ENCODE measurements at places on chromosomes 5 and 9.

DNA sequence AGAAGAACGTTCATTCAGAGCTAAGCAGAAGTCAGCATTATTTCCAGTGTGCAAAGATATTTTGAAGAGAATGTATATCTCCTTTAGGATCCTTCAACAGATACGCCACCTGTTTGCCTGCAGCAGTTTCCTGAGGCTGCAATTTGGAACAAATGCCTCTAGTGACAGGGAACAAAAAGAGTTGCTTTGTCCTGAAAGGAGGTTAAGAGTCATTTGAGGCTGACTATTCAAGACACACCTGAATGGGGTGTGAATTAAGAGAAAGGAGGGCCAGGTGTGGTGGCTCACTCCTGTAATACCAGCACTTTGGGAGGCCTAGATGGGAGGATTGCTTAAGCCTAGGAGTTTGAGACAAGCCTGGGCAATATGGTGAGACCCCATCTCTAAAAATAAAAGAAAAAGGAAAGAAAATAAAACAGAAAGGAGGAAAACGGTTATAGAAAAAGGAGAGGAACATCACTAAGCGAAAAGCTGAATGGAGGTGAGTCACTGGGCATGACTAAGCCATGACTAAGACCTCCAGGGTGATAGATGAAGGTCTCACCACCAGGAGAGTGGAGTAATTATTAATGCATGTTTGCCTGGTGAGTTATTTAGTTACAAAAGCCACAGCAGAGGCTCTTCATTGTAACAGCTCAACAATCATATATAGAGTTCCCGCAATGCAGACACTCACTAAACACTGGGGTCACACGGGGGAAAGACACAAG lies 255.2 kb upstream of the TNC start:
- DNase-seq = no peak

GRCh38 chr9:106961623-106962022 lies 98.7 kb downstream of the ZNF462 start:
- DNase-seq = no peak

DNA sequence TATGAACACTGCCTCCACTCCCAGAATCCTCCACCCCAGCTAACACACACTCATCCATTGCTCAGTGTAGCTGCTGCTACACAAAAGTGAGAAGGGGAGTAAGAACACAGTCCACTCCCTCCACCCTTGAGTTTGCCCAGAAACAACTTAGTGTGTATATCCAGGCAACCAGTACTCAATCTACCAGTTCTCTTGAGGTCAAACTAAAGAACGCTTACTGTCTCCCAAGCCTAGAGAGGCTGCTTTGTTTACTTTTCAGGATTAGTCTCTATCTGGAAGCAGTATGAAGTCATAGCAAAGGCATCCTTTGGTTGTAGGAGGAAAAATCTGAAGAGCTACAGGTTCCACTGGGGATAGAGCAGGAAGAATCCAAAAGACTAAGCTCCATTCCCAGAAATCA lies 296.3 kb downstream of the KCNN2 start:
- DNase-seq = no peak

- no peak for DNase-seq
These were observed 46.1 kb upstream of the EGFLAM start for GRCh38 chr5:38212307-38212706.

- DNase-seq = no peak
These were observed 151.9 kb downstream of the NTRK2 start for GRCh38 chr9:84821431-84821830.

- DNase-seq = no peak
These were observed 30.4 kb downstream of the PWWP2A start for GRCh38 chr5:160088805-160089204.

DNA sequence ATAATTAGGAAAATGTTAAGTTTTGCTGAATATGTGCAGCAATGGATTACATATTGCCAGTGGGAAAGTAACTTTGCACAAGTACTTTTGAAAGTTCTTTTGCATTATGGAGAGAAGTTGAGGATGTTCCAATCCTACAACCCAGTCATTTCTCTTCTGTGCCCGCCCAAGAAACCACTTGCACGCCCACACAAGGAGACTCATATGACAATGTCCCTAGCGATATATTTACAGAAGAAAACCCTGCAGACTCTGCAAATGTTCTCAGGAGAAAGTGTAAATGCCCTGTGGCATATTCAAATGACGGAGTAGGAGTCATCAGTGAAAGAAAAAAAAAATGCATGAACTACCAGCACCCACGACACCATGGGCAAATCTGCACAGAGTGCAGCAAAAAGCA lies 356.5 kb downstream of the CTNND2 start:
- no peak for DNase-seq

GRCh38 chr5:102715082-102715807 lies 39.9 kb upstream of the PAM start:
- DNase-seq = no peak

GRCh38 chr5:52870448-52870847 lies 82.7 kb downstream of the ITGA1 start:
- DNase-seq = no peak

- no peak for DNase-seq
These were observed 60.7 kb upstream of the SYNPO start for GRCh38 chr5:150579462-150580400.

- no peak for DNase-seq
These were observed 69.4 kb downstream of the NPR3 start for GRCh38 chr5:32780508-32780919.

DNA sequence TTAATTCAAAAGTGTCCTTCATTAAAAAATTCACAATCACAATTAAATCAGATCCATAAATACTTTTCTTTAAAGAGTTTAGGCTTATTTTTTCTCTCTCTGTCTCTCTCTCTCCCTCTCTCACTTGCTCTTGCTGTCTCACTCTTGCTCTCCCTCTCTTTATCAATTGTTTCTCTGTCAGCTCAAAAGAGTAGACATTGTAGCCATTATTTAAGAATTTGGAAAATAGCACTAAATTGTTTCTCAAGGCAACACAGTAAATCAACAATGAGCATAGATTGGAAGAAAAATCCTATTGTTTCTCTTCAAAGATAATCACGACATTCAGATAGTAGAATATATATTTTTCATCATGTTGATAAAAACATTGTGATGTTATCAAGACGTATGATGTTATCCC lies 1114.0 kb downstream of the PTPRD start:
- no peak for DNase-seq

DNA sequence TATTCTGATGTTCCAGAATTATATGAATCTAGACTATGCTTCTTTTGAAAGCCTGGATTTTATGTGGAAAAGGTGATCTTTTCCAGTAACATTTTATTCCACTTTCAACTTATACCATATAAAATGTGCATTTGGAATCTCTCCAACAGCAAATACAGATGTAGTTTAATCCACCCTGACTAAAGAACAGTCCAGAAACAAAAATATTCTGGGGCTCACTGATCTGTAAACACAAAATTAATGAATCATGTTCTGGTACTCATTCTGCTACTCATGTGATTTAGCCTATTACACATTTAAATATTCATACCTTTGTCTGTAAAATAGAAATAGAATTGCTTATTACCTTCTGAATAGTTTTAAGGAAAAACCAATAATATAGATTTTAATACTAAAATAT lies 125.8 kb downstream of the ARRDC3 start:
- DNase-seq = no peak

DNA sequence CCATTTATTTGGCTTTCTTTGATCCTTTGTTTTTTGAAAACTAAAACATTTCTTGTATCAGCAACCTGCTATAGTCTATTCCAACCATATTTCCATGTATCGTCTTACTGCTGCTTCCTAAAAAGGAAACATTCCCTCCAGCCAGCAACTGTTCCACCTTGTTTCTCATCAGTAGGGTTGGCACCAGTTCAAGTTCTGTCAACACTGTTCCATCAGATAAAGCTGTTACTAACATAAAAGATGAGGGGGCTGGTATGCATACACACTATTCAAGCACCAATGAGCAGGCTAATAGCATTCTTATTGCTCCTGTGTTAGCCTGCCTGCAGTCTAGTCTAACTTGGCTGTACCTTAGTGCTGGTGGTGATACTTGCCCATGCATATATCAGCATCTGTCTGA lies 178.3 kb downstream of the CWC27 start:
- no peak for DNase-seq

DNA sequence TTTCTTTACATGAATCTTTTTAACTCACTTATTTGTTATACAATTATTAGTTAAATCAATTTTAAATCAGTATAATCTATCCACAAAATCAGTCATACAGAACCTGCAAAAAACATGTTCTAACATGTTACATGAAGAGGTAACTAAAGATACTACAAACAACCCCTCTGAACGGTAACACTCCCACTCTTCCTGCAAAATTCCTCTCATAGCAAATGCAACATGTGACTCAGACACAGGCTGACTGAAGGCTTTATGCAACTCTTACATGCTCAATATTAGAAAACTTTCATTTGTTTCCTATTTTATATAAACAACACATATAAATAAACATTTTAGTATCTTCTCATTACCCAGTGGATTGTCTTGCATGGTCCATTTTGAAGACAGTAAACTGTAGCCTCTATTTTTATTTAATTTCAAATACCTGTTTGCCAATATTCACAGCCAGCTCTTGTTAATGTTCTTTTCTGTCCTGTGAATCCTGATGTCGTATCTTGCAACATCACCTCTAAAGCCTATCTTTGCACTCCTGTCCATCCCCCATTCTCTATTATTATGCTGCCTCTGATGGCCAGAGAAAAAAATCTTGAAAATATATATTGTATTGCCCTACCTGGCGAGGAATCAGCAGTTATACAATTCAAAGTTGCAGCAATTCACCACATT lies 100.5 kb upstream of the CCDC152 start:
- DNase-seq = no peak

GRCh38 chr5:150120617-150121447 lies 34.5 kb upstream of the CSF1R start:
- no peak for DNase-seq

DNA sequence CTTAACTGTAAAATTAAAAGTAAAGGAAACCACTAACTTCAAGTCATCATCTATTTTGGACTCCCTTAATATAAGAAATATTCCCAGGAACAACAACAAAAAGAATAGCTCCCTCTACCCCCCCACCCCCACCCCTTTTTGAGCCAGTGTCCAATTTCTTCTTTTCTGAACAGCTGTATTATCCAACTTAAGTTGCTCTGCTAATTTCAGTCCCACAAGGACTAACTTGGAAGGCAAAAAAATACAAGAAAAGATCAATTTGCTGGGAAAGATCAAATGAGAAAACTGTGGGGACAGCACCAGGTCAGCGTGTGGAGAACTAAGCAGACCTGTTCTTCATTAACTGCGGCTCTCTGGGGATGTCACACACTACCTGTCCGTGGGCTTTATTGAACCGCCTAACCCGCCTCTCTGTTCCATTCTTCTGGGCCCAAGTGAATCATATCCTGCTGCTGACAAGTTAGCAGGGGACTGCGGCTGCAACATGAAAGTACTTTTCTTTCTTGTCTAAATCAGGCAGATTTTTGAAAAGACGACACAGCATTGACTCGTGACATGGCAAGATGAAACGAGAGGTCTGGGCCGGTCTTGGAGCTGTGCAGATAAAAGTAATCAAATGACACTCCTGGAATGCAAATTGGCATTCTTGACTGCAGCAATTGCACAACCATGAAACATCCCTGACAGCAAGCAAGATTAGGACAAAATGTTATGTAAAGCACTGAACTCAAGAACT lies 2.7 kb downstream of the BNC2 start:
- DNase-seq = no peak

GRCh38 chr5:72662305-72662704 lies 154.2 kb upstream of the TNPO1 start:
- peak; percentile 14 for DNase-seq

GRCh38 chr5:141419074-141419880 lies 1.6 kb upstream of the PCDHGA11 start:
- DNase-seq = no peak

DNA sequence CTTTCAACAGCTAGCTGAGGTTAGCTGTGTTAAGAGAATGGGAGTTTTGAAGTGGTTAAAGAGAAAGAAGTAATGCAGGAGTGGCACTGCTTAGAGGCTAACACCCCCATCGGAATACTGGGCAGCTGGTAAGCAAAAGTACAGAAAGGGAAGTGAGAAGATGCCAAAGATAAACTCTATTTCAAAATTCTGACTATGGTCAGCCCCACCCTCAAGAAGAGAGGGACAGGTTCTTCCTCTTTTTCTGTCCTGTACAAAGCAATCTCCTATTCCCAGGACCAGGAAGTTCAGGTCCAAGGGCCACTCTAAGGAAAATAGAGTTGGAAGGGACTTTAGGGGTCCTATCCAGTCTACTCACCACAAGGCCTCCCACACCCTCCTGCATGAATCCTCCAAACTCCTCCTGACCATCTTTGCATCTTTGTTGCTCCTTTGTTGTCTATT lies 45.9 kb upstream of the JAK2 start:
- DNase-seq = no peak

DNA sequence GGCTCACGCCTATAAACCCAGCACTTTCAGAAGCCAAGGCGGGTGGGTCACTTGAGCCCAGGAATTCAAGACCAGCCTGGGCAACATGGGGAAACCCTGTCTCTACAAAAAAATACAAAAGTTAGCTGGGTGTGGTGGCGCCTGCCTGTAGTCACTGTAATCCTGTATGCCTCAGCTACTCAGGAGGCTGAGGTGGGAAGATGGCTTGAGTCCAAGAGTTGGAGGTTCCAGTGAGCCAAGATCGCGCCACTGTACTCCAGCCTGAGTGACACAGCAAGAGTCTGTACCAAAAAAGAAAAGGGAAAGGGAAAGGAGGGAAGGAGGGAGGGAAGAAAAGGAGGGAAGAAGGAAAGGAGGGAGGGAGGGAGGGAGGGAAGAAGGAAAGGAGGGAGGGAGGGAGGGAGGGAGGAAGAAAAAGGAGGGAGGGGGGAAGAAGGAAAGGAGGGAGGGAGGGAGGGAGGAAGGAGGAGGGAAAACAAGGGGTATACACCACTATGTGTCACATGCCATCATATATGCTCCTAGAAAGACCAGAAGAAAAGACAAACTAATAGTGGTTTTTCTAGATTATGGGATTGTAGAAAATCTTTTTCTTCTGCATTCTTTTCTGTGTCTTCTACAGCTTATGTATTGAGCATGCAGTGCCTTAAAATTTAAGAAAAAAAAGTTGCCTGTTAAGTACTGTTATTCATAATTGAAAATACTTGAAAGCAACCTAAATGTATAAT lies 240.1 kb downstream of the DENND1A start:
- no peak for DNase-seq

DNA sequence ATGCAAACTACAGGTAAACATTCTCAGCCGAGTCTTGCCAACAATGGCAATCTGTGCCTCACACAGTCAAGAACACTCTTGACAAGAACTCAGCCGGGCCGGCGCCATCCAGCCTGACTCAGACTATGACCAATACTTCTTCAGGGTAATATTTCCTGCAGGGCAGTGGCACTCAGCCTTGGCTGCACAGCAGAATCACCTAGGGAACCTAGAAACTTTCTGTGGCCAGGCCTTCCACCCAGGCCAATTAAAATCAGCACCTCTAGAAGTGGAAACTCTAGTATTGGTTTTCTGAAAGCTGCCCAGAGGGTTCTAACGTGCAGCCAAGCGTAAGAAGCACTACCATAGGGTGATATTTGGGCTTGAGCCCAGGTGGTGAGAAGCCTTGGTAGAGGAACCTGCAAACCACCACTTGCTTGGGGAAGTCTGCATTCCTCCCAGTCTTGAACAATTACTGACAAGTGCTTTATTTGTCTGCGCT lies 120.6 kb downstream of the TTLL11 start:
- no peak for DNase-seq

GRCh38 chr9:35177520-35177919 lies 15.7 kb downstream of the UNC13B start:
- DNase-seq = no peak
